H7 (cell line): ENCODE measurements at places on chromosomes 2 and 18.
A peak's percentile ranks its signal among the peaks of the same experiment; 100 is the strongest.

DNA sequence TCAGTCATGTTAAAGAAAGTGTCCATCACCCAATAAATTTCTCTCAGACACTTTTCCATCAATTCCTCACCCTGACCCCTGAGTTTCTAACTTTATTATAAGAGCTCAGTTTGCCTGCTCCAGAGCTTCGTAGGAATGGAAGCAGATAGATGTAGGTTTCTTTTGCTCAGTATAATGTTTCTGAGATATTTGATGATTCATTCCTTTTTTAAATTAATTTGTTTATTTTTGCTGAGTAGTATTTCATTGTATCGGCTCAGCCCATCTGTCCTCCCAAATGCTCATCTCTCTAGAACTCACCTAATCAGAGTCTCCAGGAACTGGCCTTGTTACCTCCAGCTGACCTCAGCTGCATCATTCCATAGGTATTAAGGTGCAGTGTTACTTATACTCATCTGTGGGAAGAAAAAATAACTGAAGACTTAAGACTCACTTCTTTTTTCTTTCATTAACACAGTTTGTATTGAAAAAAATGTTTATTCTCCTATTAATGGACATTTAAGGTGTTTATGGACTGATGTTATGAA lies 11.9 kb upstream of the BCL2L11 start:
- no peak for DNase-seq

DNA sequence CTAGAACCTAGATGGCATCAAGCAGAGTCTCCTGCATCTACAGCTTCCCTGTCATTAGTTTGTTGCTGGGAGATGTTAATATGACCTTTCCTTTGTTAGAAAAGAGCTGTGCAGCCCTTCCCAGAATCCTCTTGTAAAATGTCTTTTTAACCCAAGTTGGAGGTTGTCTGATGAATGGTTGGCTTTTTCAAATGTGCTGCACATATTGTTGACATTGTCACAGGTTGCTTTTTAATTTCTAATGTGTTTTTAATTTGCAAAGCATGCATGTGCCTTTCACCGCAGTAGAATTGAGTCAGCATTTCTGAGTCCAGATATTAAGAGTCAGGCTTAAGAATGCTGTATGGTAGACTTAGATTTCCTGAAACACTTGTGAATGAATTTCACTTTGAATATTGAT lies 120.8 kb downstream of the GREB1L start:
- DNase-seq: no peak

DNA sequence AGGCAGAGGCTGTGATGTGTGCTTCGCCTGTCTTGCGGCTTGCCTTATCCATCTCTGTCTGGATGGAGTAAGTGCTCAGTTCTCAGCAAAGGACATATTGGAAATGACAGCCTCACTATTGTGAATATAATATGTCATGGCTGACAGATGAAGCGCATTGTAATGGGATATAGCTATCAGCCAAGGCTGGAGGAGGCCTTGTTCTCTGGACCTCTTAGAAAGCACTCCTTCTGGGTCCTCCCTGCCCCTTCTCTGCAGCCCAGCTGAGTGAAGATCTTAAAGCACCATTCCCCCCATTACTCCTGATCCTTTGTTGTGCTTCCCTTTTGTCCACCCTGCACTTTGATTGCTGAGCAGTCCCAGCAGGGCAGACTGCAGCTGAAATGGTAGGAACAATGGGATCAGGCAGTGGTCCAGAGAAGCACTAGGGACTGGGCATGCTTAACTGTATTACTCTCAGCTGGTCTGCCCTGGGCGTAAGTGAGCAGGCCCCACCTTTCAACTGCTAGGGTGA lies 265.3 kb downstream of the SETBP1 start:
- DNase-seq: peak; percentile 28

- no peak for DNase-seq
These were observed 186.5 kb downstream of the LPIN1 start for GRCh38 chr2:11932962-11933361.

- no peak for DNase-seq
These were observed 62.6 kb downstream of the TMEM131 start for GRCh38 chr2:97932975-97933662.

- no peak for DNase-seq
These were observed 451.3 kb upstream of the TMEFF2 start for GRCh38 chr2:192645811-192646598.

DNA sequence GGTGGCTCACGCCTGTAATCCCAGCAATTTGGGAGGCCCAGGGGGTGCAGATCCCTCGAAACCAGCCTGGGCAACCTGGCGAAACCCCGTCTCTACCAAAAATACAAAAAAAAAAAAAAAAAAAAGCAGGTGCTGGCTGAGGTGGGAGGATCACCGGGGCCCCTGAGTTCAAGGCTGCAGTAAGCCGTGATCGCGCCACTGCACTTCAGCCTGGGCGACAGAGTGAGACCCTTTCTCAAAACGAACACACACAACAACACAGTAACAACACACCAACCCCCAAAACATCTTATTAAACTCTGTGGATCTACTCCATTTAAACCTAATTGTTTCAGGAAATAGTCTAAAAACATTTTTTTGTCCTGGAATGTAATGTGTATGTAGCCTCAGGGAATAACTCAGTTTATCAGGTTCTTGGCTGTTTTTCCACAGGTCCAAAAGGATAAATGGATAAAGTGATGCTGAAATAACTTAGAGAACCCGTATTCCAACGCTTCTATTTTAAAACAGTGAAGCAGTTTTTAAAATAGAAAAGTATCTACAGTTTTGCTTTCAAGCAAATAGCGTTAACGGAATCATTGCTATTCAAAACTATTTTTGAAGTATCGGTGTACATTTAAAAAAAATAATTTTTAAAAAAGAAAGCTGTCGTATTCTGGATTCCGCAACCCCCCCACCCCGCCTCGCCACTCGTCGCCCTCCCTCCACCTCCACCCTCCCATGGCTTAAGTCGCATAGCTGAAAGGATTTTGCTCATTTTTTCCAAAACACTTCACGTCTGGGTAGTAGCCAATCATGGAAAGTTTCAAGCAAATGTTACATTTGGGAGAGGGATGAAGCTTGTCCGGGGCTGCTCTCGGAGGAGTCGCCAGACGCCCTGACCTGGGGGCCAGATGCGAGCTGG lies 895 bp upstream of the GLS start:
- DNase-seq: peak; percentile 76

DNA sequence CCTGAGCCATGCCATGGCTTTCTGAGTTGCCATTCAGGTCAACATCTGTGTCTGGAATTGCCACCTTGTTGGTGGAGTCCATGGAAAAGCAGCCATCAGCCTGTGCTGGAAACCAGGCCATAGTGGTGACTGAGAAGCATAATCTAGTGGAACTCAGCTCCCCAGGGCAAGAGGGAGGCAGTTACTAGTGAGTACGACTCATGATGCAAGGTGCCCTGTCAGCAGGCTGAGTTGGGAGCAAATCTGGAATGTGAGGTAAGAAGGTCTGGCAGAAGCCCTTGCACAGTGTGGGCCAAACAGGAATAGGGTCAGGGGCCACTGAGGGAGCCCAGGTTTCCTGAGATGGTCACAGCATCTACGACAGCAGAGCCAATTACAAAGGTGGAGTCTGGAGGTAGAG lies 37.1 kb downstream of the SULT1C2 start:
- DNase-seq: no peak

- DNase-seq: peak; percentile 72
These were observed 6.9 kb downstream of the OTX1 start for GRCh38 chr2:63057249-63058143.

DNA sequence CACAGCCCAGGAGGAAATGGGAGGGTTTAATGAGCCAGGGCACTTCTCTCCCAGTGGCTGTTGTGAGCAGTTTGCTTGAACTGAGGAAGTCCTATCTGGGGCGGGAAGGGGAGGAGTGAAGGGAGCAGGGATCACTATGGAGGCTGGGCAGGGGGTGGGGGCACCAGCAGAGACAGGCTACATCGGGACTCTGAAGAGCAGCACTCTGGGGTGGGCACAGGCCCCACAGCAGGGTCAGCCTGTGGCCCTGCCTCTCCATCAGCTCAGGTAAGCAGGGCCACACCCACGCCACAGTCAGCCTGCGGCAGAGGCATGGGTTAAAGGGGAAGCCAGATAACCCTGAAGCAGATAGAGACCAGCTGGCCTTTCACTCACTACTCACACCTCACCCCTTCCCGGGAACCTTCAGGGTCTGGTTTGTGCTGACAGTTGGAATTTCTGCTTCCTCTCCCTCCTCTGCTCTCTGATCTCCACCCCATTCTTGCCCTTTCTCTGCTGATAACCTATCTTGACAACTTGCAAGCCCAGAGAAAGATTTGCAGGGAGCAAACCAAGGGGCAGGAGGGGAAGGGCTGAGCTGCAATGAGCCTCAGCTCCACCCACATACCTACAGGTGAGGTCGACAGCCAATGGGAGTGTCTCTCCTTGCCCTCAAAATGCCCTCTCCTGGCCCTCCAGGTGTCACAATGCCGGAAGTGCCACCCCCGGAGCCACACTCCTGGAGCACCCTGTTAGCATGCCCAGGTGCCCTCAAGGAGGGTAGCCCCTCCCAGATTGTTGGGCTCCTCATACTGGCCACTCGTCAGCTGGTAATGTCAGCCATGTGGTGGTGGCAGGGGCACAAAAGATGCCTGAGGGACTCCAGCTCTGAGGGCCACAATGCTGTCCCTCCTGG lies 3.7 kb downstream of the SIGLEC15 start:
- DNase-seq: peak; percentile 59

- no peak for DNase-seq
These were observed 1316.7 kb downstream of the LRP1B start for GRCh38 chr2:140814141-140814540.

DNA sequence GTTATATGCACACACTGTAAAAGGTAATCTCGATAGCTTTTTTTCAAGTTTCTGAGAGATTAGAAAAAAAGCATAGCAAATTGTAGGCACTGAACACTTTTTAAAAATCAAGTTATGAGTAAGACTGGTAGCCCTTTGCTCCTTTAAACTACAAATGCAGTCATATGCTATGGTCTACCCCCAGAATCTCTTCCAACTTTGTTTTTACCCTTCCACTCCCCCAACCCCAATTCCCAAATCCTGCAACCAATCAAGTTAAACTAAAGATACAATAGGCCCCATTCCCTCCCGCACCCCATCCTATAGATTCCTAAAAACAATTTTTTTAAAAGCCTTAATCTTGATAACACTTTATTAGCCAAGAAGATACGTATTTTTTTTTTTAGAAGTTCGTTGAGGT lies 752 bp upstream of the BAZ2B start:
- DNase-seq: no peak
